ENCODE measurements at places on chromosomes 5 and 9.
A peak's percentile ranks its signal among the peaks of the same experiment; 100 is the strongest.

DNA sequence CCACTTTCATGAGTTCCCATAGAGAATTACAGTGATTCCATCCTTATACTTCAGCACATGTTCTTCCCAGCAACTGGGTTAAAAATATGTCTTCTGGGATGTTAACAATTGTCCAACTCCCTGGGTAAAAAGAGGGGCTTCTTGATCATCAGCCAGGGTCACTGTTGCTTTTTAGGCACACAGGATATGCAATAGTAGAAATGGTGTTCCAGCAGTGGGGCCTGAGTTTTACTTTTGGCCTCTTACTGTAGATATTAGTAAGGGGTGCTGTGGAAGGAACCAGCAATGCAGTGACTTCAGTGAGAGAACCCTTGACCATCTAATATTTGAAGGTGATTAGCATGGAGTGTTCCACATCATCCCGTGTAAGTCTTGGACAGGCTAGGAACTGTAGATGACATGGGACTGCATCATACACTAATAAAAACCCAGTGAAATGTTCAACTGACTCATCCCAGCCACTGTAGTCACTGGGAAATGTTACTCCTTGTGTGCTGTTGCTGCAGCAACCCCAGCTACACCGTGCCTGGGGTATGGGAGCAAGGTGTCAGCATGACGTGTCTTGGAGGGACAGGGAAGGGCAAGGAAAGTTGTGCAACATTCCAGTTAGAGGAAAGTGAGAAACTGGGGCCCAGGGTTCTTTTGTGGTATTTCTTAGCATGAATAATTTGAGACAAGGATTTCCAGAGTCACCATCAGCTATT lies 610.9 kb downstream of the RAB3C start:
- DNase-seq: no peak

- peak; percentile 46 for DNase-seq
Observed at GRCh38 chr5:166625210-166625865, 1666.1 kb upstream of the WWC1 start.

DNA sequence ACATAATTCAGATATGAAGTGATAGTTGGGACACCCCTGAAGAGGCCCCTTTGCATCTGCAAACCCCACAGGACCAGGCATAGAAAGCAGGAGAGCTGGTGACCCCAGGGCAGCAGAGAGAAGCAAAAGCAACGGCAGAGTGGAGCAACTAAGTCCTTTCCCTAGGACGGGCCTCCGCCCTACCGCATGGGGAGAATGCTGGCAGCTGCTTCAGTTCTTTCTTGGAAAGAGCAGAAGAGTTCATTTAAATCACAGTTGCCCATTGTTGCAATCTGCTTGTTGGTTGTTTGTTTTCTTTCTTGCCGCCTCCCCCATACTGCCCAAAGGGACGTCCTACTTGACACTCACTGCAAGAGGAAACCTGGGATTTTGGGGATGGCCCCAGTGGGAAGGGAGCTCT lies 126.2 kb downstream of the ADAMTS16 start:
- DNase-seq: peak; percentile 14

DNA sequence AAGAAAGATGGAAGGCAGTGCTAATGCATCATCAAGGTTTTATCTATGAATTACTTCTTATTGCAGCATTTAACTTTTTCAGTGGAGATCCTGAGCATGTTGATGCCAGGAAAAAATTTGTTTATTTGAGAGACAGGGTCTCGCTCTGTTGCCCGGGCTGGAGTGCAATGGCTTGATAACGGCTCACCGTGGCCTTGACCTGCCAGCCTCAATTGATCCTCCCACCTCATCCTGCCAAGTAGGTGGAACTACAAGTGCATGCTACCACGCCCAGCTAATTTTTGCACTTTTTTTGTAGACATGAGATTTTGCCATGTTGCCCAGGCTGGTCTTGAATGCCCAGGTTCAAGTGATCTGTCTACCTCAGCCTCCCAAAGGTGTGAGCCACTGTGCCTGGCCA lies 47.2 kb downstream of the AOPEP start:
- DNase-seq: no peak

DNA sequence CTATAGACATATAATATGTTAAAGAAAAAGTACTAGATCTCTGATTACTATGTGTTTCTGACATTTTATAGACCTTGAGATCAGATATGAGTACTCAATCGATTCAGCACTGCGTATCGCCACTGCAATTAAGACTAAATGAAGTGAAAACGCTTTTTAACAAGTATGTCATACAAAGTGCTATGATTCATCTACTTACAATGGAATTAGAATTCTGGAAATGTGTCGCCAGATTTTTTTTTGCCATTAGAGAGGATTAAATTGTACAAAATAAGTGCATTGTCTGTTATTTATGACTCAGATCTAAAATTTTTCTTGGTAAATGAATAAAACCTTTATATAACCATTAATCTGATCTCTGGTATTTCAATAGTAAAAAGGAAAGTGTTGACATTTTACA lies 20.0 kb upstream of the AGGF1 start:
- no peak for DNase-seq

- DNase-seq: no peak
Observed at GRCh38 chr9:135958485-135958884, 2.7 kb downstream of the UBAC1 start.

Data from GM23338 (cell line).